CD4-positive, CD25-positive, alpha-beta regulatory T cell (primary cell): ENCODE measurements at places on chromosomes 2 and 18. TPM values are rescaled to one million over a fixed set of nuclear protein-coding genes. Genes with fewer than 3 reads are reported as not detected.
A peak's percentile ranks its signal among the peaks of the same experiment; 100 is the strongest.

RNF25 gene
- total RNA-seq: 19.5 TPM

ANKRD30B gene
- total RNA-seq: not detected

ERFE gene
- total RNA-seq: not detected

ZBTB7C gene
- not detected for total RNA-seq

RNF103 gene
- 79.3 TPM for total RNA-seq

ABCB11 gene
- total RNA-seq: not detected

DNA sequence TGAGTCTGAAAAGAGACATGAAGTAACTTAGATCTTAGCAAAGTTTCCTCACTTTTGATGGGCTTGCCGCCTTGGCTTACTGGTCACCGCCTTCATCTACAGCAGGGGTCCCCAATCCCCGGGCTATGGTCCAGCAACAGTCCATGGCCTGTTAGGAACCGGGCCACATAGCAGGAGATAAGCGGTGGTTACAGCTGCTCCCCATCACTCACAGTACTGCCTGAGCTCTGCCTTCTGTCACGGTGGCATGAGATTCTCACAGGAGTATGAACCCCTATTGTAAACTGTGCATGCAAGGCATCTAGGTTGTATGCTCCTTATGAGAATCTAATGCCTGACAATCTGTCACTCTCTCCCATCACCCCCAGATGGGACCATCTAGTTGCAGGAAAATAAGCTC is 72.9 kb downstream of the BIN1 start:
- H3K27ac ChIP-seq: no peak overlapping the region
- no peaks in the 10 kb centered on the region for H3K36me3 ChIP-seq
- H3K4me1 ChIP-seq: no peaks in the 10 kb centered on the region
- DNase-seq: no peak
- H3K4me3 ChIP-seq: no peak overlapping the region
- H3K27me3 ChIP-seq: no peaks in the 10 kb centered on the region

DNA sequence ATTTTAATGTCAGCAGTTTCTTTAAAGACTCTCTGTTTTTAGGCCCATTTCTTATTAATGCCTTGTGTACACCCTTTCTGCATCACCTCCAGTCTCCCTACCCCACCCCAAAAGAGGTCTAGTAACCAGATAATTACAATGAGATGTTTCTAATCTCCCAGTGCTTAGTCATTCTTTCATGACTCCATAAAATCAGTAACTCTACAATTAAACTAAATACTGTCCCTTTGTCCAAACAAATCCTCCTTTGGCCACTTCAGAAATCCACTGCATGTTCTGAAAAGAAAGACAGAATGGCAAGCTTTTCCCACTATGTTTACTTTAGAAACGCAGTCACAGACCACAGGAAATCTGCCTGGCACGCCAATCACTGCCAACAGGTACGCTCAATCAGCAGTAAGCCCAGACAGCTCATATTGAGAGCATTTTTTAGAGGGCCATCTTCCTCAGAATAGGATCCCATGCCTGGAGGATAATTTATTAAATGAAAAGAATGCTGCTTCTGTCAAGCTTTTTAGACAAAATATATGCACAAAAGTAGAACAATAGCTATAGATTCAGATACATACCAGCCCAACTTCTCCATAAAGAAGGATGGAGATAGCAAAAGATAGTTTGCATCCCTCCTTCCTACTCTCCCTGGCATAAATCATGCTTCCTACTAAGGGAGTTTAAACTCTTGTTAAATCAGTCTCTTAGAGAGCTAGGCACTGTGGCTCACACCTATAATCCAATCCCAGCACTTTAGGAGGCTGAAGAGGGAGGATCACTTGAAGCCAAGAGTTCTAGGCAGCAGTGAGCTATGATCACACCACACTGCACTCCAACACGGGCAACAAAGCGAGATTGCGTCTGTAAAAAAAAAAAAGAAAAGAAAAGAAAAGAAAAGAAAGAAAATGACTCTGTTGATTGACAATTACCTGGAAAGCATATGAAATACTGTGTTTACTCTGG is 14.6 kb downstream of the CLASP1 start:
- H3K36me3 ChIP-seq: peaks cover 4% of the 10 kb centered on the region
- no peaks in the 10 kb centered on the region for H3K27me3 ChIP-seq
- no peak overlapping the region for H3K4me3 ChIP-seq
- H3K4me1 ChIP-seq: peaks cover 9% of the 10 kb centered on the region
- no peak for DNase-seq

GRCh38 chr2:180604077-180604476 is 376.3 kb upstream of the UBE2E3 start:
- no peak for DNase-seq
- H3K4me1 ChIP-seq: no peaks in the 10 kb centered on the region
- H3K27ac ChIP-seq: no peak overlapping the region
- H3K36me3 ChIP-seq: no peaks in the 10 kb centered on the region
- no peaks in the 10 kb centered on the region for H3K27me3 ChIP-seq

DNA sequence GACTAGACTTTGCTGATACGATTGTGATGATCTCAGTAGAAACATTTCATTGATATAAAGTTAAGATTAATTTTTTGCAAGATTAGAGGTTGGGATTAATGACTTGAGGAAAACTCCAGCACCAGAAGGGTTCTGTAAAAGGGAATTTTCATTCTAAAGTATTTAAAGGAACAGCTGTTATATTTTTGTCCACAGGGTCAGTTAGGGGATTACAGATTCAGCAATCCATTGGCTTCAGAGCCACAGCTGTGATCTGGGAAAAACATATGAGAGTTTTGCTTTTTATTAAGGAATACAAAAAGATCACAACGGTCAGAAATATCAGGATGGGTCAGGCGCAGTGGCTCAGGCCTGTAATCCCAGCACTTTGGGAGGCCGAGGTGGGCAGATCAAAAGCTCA is 19.6 kb upstream of the REV1 start:
- no peaks in the 10 kb centered on the region for H3K36me3 ChIP-seq
- DNase-seq: no peak
- no peaks in the 10 kb centered on the region for H3K4me1 ChIP-seq
- H3K4me3 ChIP-seq: no peak overlapping the region

DNA sequence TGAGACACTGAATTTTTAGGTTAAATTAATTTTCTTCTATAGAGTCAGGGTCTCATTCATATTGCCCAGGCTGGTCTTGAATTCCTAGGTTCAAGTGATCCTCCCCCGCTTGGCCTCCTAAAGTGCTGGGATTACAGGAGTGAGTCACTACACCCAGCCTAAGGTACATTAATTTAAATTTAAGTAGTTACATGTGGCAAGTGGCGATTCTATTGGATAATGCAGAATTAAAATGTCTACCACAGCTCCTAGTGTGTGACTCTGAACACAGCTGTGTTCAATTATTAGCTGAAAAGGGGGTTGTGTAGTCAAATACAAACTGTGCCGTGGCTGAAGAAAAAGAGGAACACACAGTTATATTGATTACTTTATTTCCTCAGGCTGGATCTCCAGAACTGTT is 2.2 kb upstream of the CAD start:
- DNase-seq: no peak
- no peak overlapping the region for H3K27ac ChIP-seq
- H3K27me3 ChIP-seq: no peaks in the 10 kb centered on the region
- peaks cover 37% of the 10 kb centered on the region for H3K4me1 ChIP-seq
- H3K4me3 ChIP-seq: no peak overlapping the region
- H3K36me3 ChIP-seq: peaks cover 10% of the 10 kb centered on the region

DNA sequence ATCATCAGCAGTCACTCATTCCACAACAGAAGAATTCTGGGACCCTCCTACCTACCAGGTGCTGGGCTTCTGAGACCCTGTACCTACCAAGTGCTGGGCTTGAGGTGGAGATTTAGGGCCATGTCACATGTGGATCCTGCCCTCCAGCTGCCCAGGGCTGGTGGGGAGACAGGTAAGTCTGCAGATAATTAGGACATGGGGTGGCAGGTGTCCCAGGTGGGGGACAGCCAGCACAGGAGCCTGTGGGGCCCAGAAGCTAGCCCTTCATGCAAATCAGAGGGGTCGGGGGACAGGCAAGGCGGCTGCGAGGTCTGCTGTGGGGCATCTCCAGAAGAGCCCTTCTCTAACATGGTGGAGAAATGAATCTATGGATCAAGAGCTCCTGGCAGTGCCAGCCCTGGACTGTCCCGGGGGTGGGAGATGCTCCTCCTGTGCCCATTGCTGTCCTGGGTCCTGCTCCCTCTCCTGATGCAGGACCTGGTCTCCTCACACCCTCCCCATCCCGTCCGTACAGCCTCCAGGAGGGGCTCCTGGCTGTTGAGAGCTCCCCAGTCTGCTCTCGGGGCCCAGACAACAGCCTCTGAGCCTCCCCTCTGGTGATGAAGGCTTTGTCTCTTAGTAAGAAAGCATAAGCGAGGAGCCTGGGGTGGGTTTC is 106.3 kb upstream of the GLI2 start:
- H3K36me3 ChIP-seq: no peaks in the 10 kb centered on the region
- no peaks in the 10 kb centered on the region for H3K4me1 ChIP-seq
- H3K27me3 ChIP-seq: no peaks in the 10 kb centered on the region
- no peak for DNase-seq
- H3K27ac ChIP-seq: no peak overlapping the region

GRCh38 chr2:211498551-211499205 is 942.3 kb downstream of the CPS1 start:
- H3K4me1 ChIP-seq: no peaks in the 10 kb centered on the region
- H3K4me3 ChIP-seq: no peak overlapping the region
- H3K36me3 ChIP-seq: no peaks in the 10 kb centered on the region
- H3K27me3 ChIP-seq: no peaks in the 10 kb centered on the region
- no peak for DNase-seq
- no peak overlapping the region for H3K27ac ChIP-seq

GRCh38 chr2:160566717-160567116 is 73.1 kb upstream of the RBMS1 start:
- no peaks in the 10 kb centered on the region for H3K36me3 ChIP-seq
- H3K4me1 ChIP-seq: no peaks in the 10 kb centered on the region
- H3K27ac ChIP-seq: no peak overlapping the region
- H3K27me3 ChIP-seq: peaks cover 5% of the 10 kb centered on the region
- no peak for DNase-seq
- H3K4me3 ChIP-seq: no peak overlapping the region

DNA sequence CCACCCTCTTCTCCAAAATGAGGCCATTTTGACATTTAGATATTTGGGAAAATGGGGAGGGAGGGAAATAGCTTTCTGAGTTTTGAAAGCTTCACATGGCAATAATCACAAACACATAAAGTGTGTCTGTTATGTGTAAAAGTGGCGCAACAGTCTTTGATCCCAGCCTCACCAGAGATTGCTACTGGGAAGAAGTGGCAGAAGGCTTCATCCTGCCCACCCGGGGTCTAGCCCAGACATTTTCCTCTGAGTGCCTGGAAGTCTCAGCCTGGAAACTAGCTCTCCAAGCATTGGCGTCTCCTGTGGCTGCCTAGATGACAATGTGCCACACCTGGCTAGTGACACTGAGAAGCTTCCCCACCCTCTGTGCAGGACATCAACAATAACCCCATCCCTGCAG is 1.7 kb upstream of the LBH start:
- no peak overlapping the region for H3K4me3 ChIP-seq
- H3K27ac ChIP-seq: no peak overlapping the region
- peaks cover 4% of the 10 kb centered on the region for H3K36me3 ChIP-seq
- no peaks in the 10 kb centered on the region for H3K27me3 ChIP-seq
- no peak for DNase-seq

DNA sequence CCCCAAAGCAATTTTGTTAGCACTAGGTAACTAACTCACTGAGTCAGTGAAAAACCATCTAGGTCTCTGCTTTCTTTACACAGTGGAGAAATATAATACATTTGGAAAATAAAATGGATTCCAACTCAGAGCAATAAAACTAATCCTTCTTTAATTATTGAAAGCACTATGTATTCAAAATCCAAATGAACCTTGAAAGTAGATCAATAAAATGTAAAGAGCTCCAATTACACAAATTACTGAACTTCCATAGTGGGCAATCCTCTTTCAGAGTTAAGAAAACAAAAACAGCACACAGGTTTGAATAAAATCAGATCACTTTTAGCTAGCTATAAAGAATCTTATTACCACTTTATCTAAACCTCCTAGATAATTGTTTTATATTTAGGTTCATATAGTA is 208.1 kb downstream of the NR4A2 start:
- no peaks in the 10 kb centered on the region for H3K4me1 ChIP-seq
- no peak overlapping the region for H3K27ac ChIP-seq
- H3K36me3 ChIP-seq: no peaks in the 10 kb centered on the region
- no peak overlapping the region for H3K4me3 ChIP-seq
- H3K27me3 ChIP-seq: no peaks in the 10 kb centered on the region

DNA sequence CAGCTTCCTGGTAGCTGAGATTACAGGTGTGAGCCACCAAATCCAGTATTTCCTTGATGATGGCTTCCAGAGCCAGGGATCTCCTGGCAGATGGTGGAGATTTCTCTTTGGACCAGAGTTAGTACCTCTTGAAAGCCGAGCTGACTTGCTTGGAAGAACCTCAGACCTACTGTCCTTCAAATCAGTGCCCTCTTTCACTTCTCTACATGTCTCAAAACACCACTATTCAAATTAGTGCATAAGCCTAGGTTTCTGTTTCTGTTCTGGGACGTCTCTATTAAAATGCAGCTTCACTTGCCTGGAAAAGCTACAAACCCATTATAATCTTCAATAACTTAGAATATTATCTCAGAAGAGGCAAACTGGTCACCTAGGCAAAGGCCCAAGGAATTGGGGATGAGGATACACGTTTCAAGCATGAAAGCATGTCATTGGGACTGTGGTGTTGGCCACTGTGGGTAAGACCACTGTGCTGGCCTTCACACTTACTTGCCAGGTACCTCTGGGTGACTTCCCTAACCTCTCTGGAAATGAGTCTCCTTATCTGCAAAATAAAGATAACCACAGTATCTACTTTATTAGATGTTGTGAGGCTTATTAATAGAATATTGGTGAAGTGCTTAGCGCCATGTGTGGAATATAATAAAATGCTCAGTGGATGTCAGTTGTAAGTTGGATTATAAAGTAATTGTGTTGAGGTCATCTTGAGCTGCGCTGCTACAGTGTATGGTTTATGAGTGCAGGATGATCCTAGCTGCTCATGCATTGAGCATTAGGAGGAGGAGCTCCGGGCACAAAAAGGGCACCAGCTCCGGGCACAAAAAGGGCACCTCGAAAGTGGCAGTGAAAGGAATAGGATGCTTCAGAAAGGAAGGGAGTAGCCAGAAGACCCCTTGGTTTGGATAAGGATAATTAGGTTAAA is 84.5 kb downstream of the DOCK10 start:
- peaks cover 52% of the 10 kb centered on the region for H3K4me1 ChIP-seq
- peak overlapping the region; percentile 86 for H3K27ac ChIP-seq
- no peak for DNase-seq
- H3K27me3 ChIP-seq: no peaks in the 10 kb centered on the region
